Naive thymus-derived CD8-positive, alpha-beta T cell (primary cell): ENCODE measurements at places on chromosomes 13 and 19.

- no peak for DNase-seq
Observed at GRCh38 chr13:98576200-98576945, 534 bp downstream of the STK24 start.

- no peak for DNase-seq
Observed at GRCh38 chr13:95671597-95671996, 5.3 kb upstream of the DNAJC3 start.

DNA sequence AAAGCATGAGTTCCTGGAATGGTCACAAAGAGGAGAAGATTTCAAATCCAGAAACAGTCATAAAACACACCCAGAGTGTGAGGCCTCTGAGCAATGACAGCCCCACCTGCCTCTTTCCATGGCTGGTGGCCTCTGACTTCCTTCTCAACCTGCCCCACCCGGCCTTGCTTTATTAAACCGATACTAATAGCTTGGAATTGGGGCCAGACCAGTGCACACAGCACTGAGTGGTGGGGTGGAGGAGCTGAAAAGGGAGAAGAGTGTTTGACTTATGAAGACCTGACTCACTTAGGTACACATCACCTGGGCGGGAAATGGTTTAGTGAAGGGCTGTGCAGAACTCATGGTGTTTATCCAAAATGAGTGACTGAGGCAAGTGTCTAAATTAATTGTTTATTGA lies 20.7 kb upstream of the CEACAM6 start:
- no peak for DNase-seq

DNA sequence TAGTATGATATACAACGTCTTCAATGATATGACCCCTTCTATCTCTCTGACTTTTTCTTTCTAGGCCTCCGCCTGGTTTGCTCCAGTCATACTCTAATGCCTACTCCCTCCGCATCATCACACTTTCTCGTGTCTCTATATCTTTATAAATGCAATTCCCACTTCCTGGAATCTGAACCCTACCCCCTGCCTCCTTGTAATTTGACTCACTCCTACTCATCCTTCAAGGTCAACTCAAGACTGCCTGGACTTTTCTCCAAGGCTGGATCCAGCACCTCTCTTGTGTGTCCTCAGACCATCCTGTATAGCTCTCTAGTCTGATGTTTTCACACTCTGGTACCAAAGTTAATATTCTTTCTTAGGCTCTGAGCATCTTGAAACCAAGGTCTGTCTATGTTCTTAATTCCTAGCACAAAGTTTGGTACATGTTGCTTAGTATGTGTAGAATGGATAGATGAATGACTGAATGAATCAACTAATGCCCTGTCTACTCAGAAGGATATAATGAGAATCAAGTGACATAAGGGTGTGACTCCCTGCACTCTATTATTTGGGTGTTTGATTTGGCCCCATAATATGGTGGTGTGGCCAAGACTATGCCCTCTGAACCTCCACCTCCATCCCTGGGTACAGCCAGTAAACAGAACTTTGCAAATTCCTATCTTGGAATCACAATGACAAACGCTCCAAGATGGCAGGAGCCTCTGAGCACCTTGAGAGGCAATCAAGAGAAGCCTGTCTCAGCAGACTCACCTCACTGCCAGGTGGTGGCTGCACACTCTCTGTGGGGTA lies 74.3 kb upstream of the SERP2 start:
- DNase-seq: no peak

DNA sequence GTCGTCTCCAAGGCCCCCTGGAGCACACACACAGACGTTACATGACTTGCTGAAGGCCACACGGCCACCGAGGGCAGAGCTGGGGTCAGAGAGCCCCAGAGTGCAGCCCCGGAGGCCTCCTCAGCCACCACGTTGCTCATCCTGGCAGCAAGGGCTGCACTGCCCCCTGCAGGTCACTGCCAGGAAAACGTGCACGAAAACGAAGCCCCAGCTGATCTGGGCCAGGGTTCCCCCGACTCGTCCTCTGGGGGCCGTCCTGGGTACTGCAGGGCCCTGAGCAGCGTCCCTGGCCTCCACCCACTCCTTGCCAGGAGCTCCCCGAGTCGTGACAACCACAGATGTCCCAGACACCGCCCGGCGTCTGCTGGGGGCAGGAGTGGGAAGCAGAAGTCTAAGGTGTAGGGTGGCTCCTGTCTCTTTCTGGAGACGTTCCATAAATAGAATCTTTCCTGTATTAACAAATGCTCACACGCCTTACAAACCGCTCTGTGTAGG lies 3.4 kb downstream of the TPGS1 start:
- DNase-seq: peak; percentile 90

DNA sequence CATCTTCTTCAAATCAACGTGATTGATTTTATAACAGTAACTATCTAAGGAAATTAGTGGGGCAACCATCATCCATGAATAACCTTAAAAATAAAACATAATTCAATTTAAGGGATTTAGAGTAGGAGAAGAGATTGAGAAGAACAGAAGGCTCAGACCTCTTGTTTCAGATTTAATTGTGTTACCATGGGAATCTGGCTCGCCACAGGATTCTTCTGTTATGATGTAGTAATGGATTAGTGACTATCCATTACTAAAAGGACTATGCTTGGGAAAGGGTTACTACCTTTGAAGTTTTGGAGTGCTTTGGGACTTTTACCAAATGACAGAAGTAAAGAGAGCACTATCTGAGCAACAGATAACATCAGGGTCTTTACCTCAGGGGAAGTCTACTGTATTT lies 13.2 kb downstream of the FREM2 start:
- DNase-seq: no peak

- no peak for DNase-seq
Observed at GRCh38 chr13:41673640-41674039, 216.3 kb downstream of the RGCC start.

- DNase-seq: no peak
Observed at GRCh38 chr19:56748378-56748777, 76.8 kb upstream of the ZNF835 start.

DNA sequence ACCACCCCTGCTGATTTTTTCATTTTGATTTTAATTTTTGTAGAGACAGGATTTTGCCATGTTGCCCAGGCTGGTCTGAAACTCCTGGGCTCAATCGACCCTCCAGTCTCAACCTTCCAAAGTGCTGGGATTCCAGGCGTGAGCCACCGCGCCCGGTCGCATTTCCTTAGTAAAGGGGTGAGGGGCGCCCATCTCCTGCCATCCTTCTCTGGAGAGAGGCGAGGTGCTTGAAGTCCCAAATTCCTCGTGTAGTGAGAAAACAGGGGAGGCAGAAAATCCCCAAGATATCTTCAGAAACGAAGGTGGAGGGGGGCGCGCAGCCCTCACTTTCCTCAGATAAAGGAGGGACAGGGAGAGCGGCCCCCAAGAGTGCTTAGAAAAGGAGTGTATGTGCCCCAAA lies 21.0 kb upstream of the GATAD2A start:
- no peak for DNase-seq

GRCh38 chr13:99254830-99255229 lies 3.3 kb downstream of the GPR18 start:
- DNase-seq: no peak

DNA sequence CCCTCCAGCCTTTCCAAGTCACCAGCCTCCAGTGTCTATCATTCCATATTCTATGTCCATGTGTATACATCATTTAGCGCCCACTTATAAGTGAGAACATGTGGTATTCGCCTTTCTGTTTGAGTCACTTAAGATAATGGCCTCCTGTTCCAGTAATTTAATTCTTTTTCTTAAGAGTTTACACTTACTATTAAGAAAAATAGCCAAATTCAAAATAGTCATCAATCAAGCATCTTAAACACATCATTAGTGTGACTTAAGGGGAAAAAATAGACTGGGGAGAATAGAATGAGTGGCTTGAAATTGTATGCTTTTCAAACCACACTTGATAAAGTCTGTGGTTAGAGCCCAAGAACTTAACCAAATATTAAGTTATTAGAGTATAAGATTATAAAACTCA lies 248.0 kb downstream of the MAB21L1 start:
- no peak for DNase-seq

GRCh38 chr13:99123101-99124045 lies 77.3 kb upstream of the UBAC2 start:
- no peak for DNase-seq

- DNase-seq: no peak
Observed at GRCh38 chr13:52025475-52026245, 1.2 kb downstream of the UTP14C start.

DNA sequence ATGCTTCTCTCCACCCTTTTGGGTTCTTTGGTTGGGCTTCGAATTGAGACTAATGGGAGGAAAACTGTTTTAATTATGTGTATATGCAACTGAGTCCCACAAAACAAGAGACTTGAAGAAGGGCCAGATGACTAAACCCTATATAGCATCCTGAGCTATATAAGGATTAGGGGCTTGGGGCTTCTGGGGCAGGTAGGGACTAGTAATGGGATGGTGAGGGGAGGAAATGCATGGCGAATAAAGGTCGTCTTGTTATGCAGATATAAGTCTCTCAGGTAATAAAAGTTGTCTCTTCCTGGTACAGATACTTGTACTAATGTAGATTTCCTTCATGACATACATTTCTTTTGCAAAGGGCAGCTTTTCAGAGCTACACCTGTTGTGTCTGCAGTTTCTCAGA lies 2.8 kb upstream of the SLC7A9 start:
- no peak for DNase-seq

GRCh38 chr13:114109641-114110041 lies 22.8 kb downstream of the RASA3 start:
- no peak for DNase-seq

GRCh38 chr13:44236801-44237207 lies 136.8 kb upstream of the SERP2 start:
- DNase-seq: no peak

GRCh38 chr13:72489751-72490150 lies 237.7 kb downstream of the MZT1 start:
- DNase-seq: no peak

- DNase-seq: no peak
Observed at GRCh38 chr13:39776439-39776838, 121.0 kb downstream of the COG6 start.

DNA sequence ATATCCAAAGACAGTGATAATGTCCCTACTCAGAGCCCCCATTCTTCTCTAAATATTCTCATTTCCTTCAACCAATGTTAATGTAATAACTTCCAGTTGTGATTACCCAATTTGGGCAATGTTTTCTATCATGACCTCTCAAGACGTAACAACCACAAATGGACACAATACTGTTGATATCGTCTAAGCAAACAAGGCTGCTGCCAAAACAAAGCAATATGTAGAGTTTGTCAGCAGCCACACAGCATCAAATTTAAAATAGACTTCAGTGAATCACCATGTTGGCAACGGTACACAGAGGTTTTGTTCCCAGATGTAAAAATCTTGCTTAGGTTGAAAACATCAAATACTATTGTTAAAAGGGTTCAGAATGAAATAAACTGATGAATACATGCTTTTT lies 205.1 kb downstream of the DACH1 start:
- DNase-seq: no peak

GRCh38 chr13:55069746-55070145 lies 2041.1 kb downstream of the OLFM4 start:
- DNase-seq: no peak

GRCh38 chr19:42166316-42166715 lies 34.1 kb upstream of the POU2F2 start:
- DNase-seq: no peak

DNA sequence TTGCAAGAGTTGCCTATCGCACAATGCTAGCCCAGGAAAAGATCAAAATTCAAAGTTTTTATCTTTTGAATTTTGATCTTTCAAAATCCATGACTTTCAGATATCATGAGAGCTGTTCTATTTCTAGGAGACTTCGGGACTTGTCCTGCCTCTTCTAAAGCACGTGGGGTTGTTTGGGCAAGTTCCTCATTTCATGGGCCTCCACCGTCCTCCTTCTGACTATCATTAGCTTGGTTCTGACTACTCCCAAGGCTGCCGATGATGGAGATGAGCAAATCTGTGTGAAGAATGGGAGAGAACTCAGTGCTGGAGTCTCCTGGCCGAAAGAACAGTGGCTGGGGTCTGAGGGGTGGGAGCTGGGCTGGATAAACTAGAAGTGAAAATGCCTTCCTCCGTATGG lies 86.5 kb downstream of the COL4A1 start:
- no peak for DNase-seq

- DNase-seq: no peak
Observed at GRCh38 chr19:29454109-29454508, 71.7 kb upstream of the VSTM2B start.

- DNase-seq: no peak
Observed at GRCh38 chr19:7211191-7211951, 82.8 kb downstream of the INSR start.

GRCh38 chr13:108272333-108272732 lies 2.8 kb downstream of the TNFSF13B start:
- no peak for DNase-seq

- no peak for DNase-seq
Observed at GRCh38 chr13:109699628-109700071, 86.7 kb downstream of the IRS2 start.

DNA sequence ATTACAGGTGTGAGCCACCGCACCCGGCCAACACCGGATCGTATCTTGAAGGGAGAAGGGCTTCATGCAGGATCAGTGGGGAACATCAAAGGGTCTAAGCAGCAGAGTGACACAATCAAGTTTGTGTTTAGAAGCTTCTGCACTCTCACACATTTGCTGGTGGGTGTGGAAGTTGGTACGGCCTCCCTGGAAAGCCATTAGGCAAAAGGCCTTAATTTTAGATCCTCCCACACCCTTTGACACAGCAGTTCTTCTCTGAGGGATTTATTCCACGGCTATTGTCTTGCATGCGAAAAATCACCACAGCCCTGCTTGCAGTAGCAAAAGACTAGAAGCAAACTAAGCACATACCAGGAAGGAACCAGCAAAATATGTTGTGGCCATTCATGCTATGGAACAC lies 18.3 kb upstream of the SLC1A5 start:
- DNase-seq: no peak

GRCh38 chr13:51330791-51331190 lies 8.7 kb upstream of the SERPINE3 start:
- DNase-seq: no peak

DNA sequence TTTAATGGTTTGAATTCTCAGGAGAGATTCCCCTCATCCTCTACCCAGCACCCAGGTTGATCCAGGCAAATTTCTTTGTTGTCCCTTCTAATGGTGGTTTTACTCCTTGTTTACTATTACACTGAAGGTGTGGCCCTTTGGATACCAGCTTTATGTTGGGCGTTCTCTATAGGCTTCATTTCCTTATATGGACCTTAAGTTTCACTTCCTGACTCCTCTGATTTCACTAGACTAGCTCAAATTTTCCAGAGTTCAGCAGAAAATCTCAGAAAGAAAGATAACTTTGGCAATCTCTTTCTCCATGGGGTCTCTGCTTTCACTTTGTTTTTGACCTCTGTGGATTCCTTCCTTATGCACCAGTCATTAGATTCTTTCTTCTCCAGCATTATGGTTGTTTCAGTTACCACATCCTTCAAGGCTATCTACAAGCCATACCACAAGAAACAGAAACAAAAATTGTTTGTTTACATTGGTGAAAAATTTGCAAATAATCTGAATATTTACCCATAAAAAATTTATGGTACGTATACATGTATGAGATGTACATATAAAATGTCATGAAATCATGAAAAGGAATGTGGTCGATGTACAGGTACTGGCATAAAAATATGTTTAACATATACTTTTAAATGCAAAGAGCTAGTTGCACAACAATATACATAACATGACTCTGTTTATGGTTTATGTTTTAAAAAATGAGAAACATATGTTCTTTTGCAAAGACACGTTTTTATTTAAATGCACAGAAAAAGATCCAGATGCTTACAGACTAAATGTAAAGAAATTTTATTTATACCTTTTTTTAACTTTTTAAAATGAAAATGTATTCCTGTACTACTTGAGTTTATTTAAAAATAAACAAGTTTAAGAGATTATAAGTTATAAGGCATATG lies 212.6 kb downstream of the LACC1 start:
- DNase-seq: no peak
